Aorta (tissue), 5 donors: ENCODE measurements at places on chromosomes 7 and 10. TPM values are rescaled to one million over a fixed set of nuclear protein-coding genes. Genes with fewer than 3 reads are reported as not detected.

DNA sequence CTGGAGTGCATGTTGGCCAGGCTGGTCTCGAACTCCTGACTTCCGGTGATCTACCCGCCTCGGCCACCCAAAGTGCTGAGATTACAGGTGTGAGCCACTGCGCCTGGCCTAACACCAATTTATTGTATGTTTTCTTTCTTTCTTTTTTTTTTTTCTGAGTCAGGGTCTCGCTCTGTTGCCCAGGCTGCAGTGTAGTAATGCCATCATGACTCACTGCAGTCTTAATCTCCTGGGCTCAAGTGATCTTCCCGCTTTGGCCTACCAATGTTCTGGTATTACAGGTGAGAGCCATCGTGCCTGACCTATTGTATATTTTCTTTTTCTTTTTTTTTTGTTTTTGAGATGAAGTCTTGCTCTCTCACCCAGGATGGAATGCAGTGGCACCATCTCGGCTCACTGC lies 33.8 kb upstream of the UBE2H start:
- no peak for DNase-seq

DNA sequence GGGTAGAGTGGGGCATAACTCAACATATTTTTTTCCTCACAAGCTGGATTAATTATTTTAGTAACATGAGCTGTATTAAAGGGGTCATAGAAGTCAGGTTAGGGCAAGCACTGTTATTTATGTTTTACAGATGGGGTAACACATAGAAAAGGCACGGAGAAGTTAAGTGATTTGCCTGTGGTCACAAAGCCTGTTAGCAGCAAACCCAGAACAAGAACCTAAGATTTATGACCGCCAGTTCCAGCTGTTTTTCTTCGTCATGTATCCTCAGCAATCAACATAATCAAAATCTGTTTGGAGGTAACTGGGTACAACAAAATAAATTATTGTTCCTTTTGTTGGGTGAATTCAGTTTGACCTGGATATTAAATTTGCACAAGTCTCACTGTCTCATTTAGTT lies 57.2 kb upstream of the BET1 start:
- no peak for DNase-seq

- no peak for DNase-seq
These were observed 205.9 kb downstream of the SKAP2 start for GRCh38 chr7:26658389-26659084.

- DNase-seq: no peak
These were observed 1.3 kb downstream of the OGDHL start for GRCh38 chr10:49760789-49761188.

DNA sequence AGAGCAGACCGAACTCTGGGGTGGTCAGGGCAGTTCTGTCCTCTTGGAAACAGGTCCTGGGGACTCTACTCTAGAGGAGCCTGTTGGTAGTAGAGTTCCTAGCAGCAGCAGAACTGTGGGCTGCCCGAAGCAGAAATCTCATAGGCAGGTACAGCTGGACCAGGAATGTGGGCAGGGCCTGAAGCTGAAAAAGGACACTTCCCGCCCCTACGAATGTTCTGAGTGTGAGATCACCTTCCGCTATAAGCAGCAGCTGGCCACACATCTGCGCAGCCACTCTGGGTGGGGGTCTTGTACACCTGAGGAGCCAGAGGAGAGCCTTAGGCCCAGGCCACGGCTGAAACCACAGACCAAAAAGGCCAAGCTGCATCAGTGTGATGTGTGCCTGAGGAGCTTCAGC lies 8.3 kb upstream of the ZNF783 start:
- DNase-seq: no peak

The CPVL gene
- 50.2 TPM for total RNA-seq
